ENCODE measurements at places on chromosomes 11 and 22.

DNA sequence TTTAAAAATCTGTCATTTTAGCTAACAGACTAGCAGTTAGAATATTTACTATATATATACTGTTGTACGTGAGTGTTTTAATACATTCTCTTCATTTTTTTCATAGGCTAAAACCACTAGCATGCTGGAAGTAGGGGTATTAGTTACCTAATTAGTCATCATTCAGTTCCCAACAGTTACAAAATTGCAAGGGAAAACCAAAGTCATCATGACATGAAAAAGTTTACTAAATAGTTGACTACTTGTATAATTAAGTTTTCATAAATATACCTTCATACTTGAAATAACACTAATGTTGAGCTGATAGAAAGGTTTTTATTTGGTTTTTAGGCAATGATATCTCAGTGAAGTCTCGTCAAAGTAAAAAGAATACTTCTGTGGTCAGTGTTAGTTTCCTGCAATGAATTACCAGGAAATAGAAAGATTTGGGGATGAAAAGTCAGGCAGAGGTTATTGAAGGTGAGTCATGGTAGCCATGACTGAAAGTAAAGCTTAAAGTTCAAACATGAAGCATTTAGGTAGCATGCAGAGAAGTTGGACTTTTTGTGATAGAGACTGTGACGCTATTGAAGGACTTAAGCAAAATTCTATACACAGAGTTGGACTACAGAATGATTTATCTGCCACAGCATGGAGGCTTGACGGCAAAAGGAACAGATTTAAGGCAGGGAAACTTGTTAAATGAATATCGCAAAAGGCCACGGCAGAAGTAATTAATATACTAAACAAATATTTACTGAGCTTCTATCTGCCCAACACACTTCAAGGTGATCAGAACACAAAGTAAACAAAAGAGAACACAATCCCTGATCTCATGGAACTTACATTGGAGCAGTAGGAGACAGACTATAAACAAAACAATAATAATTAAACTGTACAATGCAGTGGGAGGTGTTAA lies 828.1 kb upstream of the FAT3 start:
- DNase-seq = no peak

GRCh38 chr22:39181356-39181755 lies 28.9 kb upstream of the CBX7 start:
- DNase-seq = no peak

DNA sequence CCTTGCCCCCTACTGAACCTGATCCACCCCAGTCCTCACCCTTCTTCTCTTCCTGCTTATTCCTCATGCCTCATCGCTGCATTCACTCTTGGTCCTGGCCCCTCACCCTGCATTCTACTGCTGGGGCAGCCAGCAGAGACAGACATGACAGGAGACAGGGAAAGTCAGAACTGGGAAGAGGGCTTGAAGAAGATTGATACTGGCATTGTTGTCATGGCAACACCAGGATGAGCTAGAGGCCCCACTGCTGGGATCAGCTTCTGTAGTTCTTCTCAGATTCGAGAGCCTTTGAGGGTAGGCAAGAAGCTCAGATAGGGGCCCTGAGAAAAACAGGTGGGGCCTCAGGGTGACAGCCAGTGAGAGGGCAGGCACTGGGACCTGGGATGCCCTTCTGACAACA lies 264.3 kb downstream of the MIAT start:
- DNase-seq = no peak

DNA sequence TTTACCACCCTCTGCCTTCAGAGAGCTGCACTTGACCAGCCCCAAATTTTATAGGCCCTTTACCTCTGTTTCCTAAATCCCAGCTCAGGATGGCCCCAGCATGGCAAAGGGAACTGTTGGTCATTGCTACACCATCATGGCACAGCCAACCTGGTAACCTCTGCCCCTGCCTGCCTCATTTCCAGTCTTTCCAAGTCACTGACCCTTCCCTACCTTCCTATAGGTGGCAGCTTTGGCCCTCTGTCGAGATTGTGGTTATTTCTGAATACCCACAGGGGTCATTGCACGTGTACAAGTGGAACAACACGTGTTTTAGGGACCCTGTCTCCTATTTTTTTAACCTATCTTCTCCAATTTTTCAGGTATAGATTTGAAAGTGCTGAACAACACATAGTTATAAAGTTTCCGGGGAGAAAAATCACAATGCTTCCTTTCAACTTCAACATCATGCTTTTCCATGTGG lies 2.8 kb downstream of the GALNT18 start:
- no peak for DNase-seq

GRCh38 chr22:21067901-21068680 lies 22.3 kb downstream of the LRRC74B start:
- no peak for DNase-seq

GRCh38 chr11:43930868-43931716 lies 11.3 kb upstream of the C11orf96 start:
- DNase-seq = no peak

DNA sequence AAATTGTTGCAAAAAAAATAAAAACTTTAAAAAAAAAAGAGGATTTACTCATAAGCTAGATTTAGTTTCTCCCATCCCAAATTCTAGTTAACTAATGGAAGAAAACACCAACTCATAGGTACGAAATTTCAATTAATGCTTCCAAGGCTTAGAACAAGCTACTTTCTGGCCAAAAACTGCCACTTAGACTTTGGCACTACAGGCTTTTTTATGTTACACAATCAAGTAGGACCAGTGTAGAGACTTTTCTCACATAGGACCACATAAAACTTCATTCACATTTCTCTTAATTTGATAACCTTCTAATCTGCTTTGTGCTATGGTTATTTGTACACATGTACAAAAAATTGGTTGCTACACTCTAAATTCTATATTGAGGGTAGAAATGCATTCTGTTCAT lies 3.1 kb downstream of the ST13 start:
- DNase-seq = no peak

DNA sequence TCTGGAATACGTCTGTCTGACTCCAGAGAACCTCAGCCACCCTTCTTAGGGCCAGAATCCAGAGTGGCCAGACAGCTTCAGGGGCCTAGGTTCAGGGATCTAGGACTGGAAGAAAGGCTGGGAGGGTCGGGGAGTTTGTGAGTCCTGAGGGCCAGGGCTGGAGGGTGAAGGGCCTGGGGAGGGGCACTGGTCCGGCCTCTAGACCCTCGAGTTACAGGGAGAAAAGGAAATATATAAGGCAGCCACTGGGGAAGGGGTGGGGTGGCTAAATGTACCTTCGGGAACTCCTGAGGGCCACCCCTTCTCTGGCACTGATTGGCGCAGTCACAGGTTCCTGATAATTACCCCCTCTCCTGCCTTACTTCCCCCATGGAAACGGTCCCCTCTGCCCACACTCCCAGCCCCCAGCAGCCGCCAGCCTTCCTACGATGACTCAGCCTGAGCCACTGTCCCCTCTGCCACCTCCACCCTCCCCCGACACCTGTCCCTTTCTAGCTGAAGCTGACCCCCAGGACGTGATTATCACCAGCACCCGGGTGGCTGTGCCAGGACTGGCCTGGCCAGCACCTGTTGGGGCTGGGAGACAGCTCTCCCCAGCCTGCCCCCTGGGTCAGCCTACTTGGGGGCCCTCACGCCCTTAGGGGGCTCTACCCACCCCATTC lies 26.4 kb downstream of the MB start:
- no peak for DNase-seq

DNA sequence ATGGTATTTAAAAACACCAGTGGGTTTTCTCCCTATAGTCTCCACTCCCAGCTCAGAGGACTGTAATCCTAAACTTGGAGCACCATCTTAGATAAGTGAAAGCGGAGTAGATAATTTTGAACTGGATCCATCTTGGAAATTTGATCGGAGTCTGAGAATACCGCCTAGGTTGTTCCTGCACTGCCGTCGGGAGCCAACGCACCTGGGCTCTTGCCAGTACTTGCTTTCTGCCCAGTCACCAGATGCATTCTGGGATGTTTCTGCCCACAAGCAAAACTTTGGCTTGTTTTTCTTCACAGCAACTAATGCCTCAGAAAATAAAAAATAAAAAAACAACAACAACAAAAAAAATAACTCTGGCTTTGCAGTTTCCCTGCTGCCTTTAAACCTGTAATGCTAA lies 113.0 kb upstream of the MTMR2 start:
- no peak for DNase-seq

- no peak for DNase-seq
Observed at GRCh38 chr11:93733474-93733873, 7.8 kb downstream of the TAF1D start.

DNA sequence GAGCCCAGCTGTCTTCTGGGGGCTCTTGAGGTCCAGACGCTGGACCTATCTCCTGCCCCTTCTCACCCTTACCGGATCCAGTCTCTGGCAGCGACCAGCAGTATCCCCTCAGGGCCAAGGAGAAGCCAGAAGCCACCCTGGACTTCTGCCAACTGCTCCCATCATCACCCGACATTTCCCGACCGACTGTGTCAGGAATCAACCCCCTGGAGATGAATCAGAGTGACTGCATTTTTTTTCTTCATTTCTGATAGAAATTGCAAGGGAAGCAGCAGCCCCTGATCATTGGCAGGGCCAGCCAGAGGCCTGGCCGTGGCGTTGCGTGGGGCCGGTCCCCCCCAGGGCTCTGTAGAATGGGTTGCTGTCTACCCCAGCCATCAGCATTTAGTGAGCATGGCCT lies 5.2 kb upstream of the LIF start:
- no peak for DNase-seq

DNA sequence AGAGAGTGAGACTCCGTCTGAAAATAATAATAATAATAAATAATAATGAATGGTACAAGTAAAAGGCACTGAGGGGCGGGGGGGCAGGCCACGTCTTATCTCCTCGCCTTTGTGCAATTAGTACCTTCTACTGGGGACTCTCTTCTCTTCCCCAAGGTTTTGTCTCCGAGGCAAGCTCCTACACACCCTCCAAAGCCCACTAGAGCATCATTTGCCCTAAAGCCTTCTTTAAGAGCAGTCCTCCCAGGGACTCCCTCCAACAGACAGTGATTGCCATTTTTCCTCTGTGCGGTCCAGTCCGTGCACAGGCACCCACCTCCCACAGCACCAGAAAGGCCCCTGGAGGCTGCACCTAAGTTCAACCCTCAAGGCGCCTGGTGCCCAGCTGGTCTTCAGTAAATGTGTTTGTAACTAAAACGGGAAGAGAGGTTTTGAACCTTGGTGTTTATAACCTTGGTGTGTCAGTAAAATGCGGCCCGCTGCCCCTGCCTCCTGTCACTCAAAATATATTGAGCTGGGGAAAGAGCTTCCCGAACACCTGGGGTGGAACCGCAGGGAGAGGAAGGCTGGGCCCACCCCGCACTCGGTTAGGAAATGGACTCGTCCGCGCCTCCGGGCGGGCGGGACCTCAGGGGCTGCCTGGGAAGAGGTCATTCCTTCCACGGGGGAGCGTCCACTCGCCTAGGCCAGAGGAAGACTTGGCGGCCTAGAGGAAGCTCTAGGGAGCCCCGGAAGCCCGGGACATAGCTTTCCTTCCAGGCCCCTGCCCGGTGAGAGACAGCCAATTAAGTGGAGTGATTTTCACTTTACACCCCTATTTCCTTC lies 4.7 kb upstream of the KDELR3 start:
- DNase-seq = no peak

- DNase-seq = no peak
Observed at GRCh38 chr11:32032478-32032877, 58.4 kb upstream of the RCN1 start.

- DNase-seq = no peak
Observed at GRCh38 chr11:26247340-26247739, 84.6 kb upstream of the ANO3 start.

- peak; percentile 73 for DNase-seq
Observed at GRCh38 chr11:107689317-107690202, 22.3 kb downstream of the SLN start.

- no peak for DNase-seq
Observed at GRCh38 chr22:38927033-38927781, 30.2 kb upstream of the APOBEC3A start.

DNA sequence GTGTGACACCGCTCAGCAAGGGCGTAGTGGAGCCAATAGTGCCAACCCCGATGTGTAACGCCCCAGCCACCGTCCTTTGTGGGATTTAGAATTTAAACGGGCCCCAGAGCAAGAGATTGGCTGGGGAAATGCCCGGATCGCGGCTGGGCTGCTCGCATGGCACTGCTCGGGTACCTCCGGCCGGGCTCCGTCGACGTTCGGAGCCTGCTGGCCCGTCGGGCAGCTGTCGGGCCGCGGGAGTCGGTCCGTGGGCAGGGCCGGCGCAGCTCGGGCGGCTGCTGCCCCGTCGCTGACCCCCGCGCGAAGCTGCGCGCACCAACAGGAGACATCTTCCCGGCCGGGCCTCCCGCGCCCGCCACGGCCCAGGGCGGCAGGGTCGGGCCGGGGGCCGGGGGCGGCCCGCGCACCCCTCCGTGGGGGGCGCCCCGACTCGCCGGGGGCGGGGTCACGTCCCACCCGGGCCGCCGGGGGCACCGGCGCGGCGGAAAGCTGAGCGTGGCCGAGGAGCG lies 1.3 kb upstream of the KDM2A start:
- no peak for DNase-seq

DNA sequence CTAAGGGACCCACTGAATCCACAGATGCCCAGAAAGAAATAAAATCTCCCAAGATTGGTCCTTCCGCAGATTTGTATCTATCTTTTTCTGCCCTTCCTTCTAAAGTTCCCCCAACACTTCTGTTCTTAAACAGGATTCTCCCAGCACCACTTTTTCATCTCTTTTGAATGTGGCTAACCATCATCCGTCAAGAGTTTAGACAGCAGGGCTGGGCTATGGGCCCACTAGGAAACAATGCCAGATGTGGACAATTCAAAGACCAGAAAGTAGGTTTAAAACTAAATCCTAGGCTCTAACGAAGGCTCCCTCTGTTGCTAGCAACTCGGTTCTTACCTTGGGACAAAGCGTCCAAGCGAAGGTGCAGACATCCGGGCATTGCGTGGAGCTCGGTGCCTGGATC lies 100.0 kb downstream of the AMBRA1 start:
- no peak for DNase-seq

DNA sequence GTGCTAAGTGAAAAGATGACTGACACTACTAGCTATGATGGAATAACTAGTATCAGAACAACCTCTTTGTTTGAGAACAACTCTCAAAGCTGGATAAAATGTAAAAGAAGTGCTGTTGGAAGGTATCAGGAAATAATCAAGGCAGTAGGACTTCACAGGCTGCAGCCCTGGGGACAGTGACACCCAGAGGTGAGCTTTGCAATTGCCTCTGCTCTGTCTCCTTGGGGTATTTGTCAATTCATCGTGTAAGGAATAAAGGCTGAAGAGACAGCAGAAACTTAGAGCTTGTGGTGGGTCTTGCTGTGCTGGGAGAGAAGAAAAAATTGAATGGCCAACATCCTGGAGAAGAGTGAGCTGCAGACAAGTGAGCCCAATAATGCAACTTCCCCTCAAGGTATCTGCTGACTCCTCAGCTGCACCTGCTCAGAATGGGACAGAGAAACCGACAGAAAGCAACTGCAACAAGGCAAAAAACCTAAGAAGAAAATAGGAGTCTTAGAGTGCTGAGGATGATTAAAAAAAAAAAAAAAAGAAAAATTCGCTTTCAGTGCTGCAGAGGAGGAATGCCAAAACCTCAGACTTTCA lies 141.1 kb downstream of the RCN1 start:
- peak; percentile 38 for DNase-seq

GRCh38 chr22:16824716-16825687 lies at the start of gene XKR3:
Gene XKR3, minus strand, starts transcription at chr22:16825411. Its CDS starts 17,338 bp downstream, at chr22:16808073.
- peak; percentile 57 for DNase-seq

- DNase-seq = peak; percentile 18
Observed at GRCh38 chr11:128299132-128299726, 288.1 kb downstream of the ETS1 start.
